HuH-7 (cell line): ENCODE measurements at places on chromosomes 2 and 18.

GRCh38 chr2:209624192-209624938, 147.3 kb upstream of the UNC80 start:
- DNase-seq: no peak

DNA sequence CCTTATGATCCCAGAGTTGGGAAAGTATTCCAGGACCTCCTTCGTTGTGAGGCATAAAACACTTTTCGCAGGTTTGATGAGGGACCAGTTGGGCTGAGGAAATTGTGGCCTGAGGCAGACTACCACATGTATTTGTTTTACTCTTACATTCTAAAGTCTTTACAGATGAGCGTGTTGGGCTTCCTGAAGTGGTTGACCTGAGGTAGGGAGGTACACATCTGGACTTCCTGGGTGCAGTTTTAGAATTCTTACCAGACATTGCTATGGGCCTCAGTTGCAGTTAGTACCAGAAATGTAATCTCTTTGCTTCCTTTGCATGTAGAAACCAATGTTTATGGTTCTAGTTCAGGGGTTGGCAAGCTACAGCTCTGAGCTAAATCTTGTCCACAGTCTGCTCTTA, 48.7 kb downstream of the COA5 start:
- DNase-seq: no peak

- no peak for DNase-seq
Observed at GRCh38 chr2:17966798-17967197, 88.3 kb downstream of the KCNS3 start.

DNA sequence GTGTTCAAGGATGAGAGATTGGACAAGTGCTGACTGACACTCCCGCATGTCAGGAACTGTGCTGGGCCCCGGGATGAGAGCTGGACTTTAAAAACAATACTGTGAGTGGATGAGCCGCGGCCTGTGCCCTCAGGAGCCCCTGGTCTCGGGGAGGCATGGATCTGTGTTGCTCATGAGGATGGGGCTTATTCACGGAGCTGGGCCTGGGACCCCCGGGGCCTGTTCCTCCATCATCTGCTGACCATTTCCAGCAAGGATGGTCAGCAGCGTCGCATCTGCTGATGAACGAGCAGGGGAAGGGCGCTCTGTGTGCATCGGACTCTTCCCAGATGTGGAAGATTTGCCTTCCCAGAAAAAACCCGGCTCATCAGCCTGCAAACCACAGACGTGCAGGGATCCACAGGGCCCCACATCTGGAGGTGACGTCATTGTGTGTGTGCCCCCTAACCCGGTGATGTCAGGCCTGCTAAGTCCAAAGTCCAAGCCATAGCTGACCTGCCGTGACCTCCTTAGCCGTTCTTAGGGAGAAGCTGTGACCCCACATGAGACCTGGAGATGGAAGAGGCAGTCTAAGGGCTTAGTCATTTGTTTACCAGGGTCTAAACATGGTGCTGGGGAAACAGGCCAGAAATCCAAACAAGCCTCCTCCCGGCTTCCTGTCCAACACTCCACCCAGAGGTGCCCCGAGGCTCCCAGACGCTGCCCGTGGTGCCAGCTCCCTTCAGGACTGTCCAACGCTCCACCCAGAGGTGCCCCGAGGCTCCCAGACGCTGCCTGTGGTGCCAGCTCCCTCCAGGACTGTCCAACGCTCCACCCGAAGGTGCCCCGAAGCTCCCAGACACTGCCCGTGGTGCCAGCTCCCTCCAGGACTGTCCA, 143.9 kb downstream of the PXDN start:
- DNase-seq: no peak

DNA sequence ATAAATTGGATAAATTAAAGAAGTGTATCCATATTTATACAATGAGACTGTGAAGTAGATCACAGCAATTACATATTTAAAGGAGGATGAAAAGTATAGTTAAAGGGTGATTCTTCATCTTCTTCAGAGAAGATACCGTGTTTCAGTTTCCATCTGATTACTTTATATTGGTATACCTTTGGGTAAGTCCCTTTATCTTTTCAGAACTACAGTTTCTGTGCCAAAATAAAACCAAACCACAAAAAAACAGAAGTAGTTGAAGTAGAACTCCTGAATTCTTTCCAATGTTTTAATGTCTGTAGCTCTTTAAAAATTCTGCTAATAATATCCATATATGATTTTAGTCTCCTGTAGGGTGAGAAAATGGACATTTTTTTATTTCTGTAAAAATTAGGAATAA, 231.2 kb upstream of the LINC00305 start:
- DNase-seq: no peak

DNA sequence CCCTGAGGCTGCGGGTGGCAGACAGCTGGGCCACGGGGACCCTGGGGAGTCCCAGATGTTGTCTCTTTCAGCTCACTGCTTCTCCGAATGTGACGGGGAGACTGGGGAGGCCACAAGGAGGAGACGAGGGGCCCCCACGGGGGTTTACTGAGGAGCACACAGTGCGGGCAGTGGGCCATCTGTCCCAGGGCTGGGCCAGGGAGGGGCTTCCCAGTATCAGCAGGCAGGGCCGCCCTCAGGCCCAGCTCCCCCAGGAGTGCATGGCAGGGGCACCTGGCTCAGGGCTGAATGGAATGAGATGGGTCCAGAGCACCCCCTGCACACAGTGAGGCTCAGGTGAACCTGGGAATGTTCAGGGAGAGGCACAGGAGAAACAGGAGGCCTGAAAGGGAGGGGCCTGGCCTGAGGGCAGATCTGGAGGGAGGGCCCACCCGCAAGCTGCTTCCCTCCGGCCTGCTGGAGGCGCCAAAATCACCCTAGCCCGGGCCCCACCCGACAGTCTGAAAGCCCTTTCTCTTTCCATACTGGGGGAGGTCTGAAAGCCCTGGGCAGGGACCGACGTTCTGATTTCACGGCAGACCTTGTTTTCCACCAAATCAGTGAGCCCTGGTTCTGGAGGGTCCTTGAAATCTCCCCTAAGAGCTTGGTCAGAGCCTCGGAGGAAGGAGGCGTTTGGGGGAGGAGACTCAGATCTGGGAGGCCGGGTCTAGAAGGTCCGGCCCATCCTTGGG, 35.5 kb upstream of the PTMA start:
- DNase-seq: peak; percentile 78

GRCh38 chr18:48934415-48934722, 16.4 kb downstream of the SMAD7 start:
- no peak for DNase-seq

DNA sequence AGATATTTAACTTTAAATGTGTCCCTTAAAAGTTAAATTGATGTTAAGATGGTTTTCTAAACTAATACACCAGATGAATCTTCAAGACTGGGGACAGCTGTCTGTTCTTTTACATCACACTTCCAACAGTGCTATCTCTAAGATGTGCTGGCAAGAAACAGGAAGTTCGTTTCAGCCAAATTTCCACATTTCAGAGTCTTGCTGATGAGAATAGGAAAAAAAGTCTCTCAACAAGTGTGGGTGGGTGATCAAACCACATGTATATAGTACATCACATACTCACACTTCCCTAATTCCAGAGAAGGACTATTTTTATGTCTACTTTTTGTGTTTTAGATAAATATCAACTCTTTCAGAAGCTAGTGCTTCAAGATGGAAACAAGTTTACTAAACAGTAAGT, 1712.8 kb upstream of the TMEFF2 start:
- DNase-seq: no peak
